ENCODE measurements at places on chromosomes 1 and 21.

DNA sequence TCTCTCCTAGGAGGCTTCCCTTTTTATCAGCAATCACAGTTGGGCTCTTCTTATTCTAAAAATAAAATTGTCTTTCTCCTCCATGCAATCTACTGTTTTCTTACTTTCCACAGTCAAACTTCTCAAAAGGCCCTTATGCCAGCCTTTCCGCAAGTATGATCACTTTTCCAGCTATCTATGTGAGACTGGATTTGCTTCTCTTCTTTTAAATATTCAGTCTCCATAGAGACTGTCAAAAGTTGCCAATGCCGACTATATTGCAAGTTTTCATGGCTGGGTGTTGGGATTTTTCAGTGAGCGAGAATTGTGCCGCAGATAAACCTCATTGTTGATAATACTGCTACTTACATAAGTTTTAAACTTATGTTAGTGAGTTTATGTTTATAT lies 4.8 kb upstream of the LSM10 start:
- DNase-seq: no peak

DNA sequence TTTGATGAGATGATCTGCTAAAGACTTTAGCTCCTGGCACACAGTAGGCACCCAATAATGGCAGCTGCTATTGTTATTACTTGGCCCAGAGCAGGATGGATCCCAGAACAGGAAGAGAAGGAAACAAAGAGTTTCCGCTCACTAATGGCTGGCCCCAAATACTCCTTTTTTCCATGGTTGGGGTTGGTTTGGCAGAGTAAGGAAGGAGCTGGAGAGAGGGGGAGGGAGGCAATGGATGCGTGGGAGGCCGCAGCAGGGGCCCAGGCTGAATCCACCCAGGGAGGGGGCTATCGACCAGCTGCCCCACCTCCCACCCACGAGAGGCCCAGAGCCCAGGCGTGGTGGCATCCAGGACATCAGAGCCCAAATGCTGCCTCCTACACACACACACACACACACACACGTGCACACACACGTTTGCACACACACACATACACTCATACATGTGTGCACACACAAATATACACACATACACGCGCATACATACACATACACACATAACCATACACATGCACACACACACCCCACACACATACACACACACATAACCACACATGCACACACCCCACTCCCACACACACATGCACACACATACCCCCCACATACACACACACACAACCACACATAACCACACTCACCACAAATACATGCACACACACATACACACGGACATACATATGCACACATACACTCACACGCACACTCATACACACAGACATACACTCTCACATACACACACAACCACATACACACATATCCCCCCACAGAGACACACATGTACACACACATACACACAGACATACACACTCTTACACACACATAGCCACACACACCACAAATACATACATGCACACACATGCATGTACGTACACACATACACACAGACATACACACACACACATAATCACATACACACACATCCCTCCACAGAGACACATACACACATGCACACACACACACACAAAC lies 25.2 kb downstream of the C1QB start:
- no peak for DNase-seq

- peak; percentile 57 for DNase-seq
Observed at GRCh38 chr1:31715087-31715872, 11.5 kb upstream of the COL16A1 start.

- DNase-seq: no peak
Observed at GRCh38 chr1:210010161-210010560, 72.1 kb downstream of the SYT14 start.

DNA sequence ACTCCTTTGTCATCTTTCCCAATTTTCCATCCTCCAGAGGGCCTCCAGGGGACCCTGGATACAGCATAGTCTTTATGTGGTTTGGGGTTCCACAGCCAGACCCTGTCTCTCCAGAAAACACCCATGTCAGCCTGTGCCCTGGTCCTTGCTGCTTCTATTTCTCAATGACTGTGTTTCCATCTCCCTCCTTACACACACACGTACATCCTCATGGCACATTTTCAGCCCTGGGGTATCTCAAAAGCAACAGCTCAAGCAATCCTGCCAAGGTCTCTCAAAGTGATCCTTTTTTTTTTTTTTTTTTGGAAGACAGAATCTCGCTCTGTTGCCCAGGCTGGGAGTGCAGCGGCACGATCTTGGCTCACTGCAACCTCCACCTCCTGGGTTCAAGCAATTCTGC lies 22.3 kb downstream of the QSOX1 start:
- DNase-seq: no peak

- no peak for DNase-seq
Observed at GRCh38 chr1:179757933-179758332, 14.8 kb downstream of the FAM163A start.

DNA sequence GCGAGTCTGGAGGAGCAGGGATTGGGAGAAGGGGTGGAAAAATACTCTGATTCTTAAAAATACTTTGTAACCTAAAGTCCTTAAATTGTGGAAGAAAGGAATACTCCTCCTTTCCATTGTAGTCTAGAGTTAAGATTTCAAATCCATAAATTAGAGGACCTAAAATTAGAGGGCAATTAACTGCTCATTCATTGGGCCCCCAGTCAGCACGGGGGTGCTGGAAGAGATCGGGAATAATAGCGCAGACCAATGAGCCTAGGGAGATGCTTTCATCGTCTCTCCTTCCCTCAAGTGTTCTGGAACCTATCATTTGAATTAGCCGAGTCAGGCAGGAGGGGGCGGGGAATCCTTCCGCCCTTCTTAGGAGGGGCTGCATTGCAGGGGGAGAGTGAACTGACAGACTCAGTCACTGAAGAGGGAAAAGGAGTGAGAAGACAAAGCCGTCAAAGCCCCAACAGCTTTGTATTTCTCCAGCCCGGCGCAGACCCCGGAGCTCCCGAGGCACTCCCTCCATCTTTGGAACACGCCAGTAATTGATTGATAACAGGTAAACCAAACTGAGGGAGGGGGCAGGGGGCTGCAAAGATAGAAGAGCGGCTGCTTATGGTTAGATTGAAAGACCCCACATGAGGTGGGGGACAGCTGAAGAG lies at the start of gene MLLT11:
TSS of gene MLLT11 (plus strand) at position 391 of the 650 bp plus-strand sequence. CDS start 6,828 bp downstream, outside the sequence.
- no peak for DNase-seq

GRCh38 chr1:8476006-8476405 lies 158.1 kb downstream of the SLC45A1 start:
- no peak for DNase-seq

- DNase-seq: no peak
Observed at GRCh38 chr1:181506563-181507353, 23.4 kb downstream of the CACNA1E start.

- no peak for DNase-seq
Observed at GRCh38 chr1:8026976-8027747, 1.1 kb upstream of the ERRFI1 start.

DNA sequence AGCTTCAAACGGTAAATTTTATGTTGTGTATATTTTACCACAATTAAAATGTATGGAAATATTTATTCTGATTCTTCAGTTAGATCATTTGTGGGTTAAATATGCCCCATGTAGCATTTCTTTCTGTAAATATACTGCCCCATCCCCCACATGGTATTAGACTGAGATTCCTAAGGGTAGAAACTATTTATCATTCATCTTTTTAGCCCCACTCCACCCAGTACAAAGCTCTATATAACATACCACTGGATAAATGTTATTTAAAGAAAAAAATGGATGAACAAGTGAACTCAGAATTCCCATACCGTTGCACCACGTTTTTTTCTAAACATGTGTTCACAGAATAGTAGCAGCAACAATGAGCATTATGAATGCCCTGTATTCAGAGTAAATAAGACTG lies 234.0 kb upstream of the IRF2BP2 start:
- DNase-seq: no peak

DNA sequence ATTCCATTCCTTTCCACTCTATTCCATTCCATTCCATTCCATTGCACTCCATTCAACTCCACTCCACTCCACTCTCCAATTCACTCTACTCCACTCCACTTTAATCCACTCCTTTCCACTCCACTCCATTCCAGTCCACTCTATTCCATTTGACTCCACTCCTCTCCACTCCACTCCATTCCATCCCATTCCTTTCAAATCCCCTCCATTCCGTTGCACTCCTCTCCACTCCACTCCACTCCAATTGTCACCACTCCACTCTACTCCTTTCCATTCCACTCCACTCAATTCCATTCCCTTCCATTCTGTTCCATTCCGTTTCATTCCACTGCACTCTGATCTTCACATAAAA lies 2563.7 kb upstream of the TPTE start:
- no peak for DNase-seq

- DNase-seq: no peak
Observed at GRCh38 chr1:36533897-36534296, 51.2 kb upstream of the CSF3R start.

DNA sequence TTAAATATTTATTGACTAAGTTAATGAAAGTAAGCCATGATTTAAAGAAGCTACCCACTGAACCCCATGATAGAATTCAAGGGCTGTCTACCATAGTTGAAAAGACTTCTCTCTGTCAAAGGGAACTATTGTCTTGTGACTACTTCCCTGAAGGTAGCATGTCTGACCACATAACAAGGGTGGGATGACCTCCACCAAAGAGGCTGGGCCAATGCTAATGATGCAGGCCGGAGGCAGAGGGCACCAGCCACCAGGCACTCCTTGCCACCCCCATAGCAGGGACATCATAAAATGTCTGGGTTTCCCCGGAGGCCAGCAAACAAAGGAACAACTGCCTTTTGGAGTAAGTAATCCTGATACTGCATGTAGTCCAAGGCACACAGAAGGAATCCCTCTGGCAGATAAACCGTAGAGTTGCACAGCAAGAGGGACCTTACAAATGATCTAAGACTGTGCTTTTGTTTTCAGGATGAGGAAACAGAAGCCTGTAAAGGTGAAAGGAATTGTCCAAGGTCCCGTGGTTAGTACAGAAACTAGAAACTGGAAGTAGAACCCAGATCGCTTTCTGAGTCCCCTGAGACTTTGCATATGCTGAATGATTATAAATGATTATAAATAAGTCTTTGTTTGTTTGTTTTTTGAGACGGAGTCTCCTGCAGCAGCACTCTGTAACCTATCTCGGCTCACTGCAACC lies 33.5 kb upstream of the ITPKB start:
- peak; percentile 3 for DNase-seq

- no peak for DNase-seq
Observed at GRCh38 chr1:234125714-234126113, 221.2 kb downstream of the SLC35F3 start.

- no peak for DNase-seq
Observed at GRCh38 chr1:82160036-82160435, 359.3 kb downstream of the ADGRL2 start.

- DNase-seq: no peak
Observed at GRCh38 chr1:99533909-99534637, 111.8 kb upstream of the PALMD start.

DNA sequence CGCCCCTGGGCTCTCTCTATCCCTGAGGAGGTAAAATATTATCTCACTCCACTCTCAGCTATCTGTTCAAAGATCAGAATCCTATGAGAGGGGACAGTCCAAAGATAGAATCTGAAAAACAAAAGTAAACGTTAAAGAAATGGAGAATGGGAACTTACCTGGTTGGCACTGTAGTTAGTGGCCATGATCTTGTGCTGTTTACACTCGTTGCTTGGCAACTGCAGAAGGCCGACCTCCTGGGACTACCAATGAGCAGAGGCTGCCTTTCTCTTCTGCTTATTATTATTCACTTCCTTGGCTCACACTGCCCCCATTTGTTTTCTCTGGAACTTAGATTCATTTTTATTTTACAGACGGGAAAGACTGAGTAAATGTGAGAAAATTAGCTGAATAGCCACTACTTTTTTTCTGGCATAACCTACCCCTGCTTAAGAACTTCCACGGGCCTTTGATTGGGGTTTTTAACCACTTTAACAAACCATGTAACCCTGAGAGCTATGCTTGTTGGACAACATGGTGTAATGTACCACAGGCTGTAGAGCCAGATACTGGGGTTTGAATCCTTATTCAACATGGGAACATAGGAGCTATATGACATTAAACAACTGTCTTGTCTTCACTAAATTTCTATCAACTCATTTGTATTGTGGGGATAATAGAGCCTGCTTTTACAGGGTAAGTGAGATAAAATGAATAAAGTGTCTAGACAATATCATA lies at the start of gene CFAP126:
TSS of gene CFAP126 (minus strand) at position 193 of the 717 bp plus-strand sequence. CDS start at position 185, 8 bp downstream.
- peak; percentile 63 for DNase-seq

GRCh38 chr1:37622131-37622530 lies 12.6 kb downstream of the RSPO1 start:
- no peak for DNase-seq

- peak; percentile 52 for DNase-seq
Observed at GRCh38 chr1:112706505-112707220, at the start of gene RHOC. Gene RHOC (minus strand): TSS chr1:112707127. CDS start chr1:112703799, 3,328 bp downstream.

DNA sequence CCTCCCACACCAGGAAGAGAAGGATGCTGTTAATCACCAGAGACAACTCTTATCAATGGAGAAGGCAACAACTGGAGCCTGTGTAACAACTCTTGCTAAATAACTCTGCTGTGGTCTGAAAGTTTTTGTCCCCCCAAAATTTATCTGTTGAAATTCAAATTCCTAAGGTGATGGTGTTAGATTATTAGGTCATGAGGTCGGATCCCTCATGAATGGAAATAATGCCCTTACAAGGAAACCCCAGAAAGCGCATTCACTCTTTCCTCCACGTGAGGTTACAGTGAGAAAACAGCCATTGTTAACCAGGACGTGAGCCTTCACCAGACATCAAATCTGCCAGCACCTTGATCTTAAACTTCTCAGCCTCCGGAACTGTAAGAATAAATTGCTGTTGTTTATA lies 141.9 kb upstream of the CXADR start:
- DNase-seq: no peak

DNA sequence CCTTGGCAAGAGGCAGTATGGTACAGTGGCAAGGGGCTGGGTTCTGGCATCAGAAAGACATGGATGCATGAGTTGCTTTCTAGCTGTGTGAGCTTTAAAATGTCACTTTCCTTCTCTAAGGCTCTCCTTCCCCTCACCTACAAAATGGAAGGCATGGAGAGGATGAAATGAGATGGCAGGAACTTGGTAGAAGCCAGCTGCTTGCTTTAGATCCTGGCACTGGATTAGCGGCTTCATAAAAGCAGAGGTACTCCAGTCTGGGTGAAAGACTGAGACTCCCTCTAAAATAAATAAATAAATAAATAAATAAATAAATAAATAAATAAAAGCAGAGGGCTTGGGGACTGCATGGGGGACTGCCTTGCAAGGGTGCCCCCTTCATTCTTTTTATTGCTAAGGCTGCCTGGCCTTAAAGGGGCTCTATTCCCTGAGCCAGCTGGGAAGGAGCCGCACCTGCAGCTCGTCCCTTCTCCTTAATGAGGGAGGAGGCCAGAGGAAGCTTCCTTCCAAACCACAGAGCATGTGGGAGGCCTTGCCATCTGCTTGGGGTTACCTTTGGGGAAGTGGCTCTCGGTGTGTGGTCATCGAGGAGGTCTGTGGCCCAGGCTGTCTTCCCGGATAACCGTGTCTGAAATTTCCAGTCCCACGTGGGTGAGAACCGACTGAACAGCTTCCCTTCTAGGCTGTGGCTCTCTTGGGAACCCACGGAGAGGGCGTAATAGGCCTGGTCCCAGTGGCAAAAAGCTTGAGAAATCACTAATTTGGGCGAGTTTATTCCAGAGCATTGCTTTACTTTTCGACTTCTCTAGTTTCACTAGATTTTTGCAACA lies 2.0 kb upstream of the ATP13A2 start:
- no peak for DNase-seq

- no peak for DNase-seq
Observed at GRCh38 chr1:68229650-68230483, 2.5 kb downstream of the WLS start.

Measured in stimulated activated naive B cell treated with anti-CD40 and anti-IgM and Interleukin-4, amounts not matched to agents 10 μg/mL and 1 μg/mL and 100 μg/mL, for 72 hours (primary cell).